ENCODE measurements at places on chromosomes 6 and 20. TPM values are rescaled to one million over a fixed set of nuclear protein-coding genes. Genes with fewer than 3 reads are reported as not detected.

Gene ETV7
- total RNA-seq: not detected

Gene EYS
- 0.02 TPM for total RNA-seq

Gene BPI
- not detected for total RNA-seq

Gene TRPC4AP
- total RNA-seq: 58.8 TPM

Gene CALHM5
- total RNA-seq: 0.03 TPM

Gene TXNDC5
- total RNA-seq: 138 TPM

Gene C20orf144
- total RNA-seq: 0.08 TPM

Gene BTN1A1
- not detected for total RNA-seq

Gene CALHM4
- not detected for total RNA-seq

Gene UQCC2
- 98.6 TPM for total RNA-seq

Gene NKX2-2
- not detected for total RNA-seq

Gene PAK5
- total RNA-seq: not detected

Gene CNKSR3
- 10.7 TPM for total RNA-seq

Gene TMX4
- 19.7 TPM for total RNA-seq

Gene SLC22A2
- 0.05 TPM for total RNA-seq

Gene TTBK1
- 0.06 TPM for total RNA-seq

Gene ID4
- total RNA-seq: 0.86 TPM

Gene SLC22A16
- total RNA-seq: not detected

Gene FAM217B
- total RNA-seq: 6.6 TPM

Gene HLA-E
- total RNA-seq: 56.6 TPM

Gene RPS6KA2
- 0.16 TPM for total RNA-seq

Gene TENT5A
- total RNA-seq: 1.0 TPM

Gene BMP6
- 20.1 TPM for total RNA-seq

Gene SMLR1
- total RNA-seq: not detected

Gene SMOC2
- not detected for total RNA-seq

Gene PGC
- total RNA-seq: 0.08 TPM

Gene PRPH2
- not detected for total RNA-seq

Gene MEI4
- not detected for total RNA-seq

Gene SCGN
- total RNA-seq: 0.36 TPM

Gene PLAGL2
- total RNA-seq: 16.3 TPM

Gene CLDN20
- total RNA-seq: not detected

Gene AIF1
- not detected for total RNA-seq

Gene IL17A
- total RNA-seq: not detected

Gene ANKRD66
- total RNA-seq: not detected

Gene SLC17A4
- not detected for total RNA-seq

Gene TDRD6
- not detected for total RNA-seq

Gene RXRB
- total RNA-seq: 18.4 TPM

Gene ZNF334
- not detected for total RNA-seq

Gene BTNL2
- total RNA-seq: not detected

Gene NUP43
- total RNA-seq: 15.6 TPM

Gene OVOL2
- 0.28 TPM for total RNA-seq

Gene HSP90AB1
- 1,059 TPM for total RNA-seq
